Activated naive CD4-positive, alpha-beta T cell treated with Interleukin-2 at 50 U/mL for 16 hours (primary cell): ENCODE measurements at places on chromosomes 4 and X.

DNA sequence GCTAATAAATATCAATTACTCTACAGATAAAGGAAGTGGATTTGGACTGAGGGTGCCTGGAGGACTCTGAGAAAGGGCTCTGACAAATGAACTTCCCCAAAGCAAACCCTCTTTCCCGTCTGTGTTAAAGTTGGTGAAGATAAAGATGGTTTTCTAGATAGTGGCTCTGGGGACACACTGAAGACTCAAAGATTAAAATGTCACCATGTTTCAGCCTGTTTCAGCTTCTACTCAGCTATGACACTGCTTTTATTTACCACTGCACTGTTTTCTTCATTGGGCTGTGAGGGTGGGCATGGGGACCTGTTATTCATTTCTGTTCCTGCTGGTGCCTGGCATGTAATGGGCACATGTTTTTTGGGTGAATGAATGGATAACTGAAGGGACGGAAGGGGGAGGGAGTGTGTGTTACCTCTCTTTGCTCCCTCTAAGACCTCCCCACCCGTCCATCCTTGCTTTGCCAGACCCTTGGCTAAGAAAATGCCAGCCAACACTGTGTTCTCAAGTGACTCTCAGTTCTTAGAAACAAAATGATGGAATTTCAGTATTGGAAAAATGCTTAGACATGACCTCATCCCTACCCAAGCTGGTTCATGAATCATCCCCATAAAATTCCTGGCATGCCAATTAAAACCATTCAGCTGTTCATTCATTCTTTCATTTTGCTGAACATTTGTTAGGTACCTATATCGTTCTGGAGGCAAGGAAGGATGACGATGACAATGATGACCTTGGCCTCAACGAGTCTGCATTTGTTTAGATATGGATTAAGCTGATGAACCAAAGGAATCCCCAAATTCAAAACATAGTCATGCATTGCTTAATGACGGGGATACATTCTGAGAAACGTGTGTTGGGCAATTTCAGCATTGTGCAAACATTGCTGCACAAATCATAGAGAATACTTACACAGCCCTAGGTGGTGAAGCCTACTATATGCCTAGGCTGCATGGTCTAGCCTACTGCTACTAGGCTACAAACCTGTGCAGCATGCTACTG lies 13.4 kb upstream of the STK32B start:
- DNase-seq, result no peak

- no peak for DNase-seq
Observed at GRCh38 chrX:22542641-22543040, 269.9 kb downstream of the CBLL2 start.

DNA sequence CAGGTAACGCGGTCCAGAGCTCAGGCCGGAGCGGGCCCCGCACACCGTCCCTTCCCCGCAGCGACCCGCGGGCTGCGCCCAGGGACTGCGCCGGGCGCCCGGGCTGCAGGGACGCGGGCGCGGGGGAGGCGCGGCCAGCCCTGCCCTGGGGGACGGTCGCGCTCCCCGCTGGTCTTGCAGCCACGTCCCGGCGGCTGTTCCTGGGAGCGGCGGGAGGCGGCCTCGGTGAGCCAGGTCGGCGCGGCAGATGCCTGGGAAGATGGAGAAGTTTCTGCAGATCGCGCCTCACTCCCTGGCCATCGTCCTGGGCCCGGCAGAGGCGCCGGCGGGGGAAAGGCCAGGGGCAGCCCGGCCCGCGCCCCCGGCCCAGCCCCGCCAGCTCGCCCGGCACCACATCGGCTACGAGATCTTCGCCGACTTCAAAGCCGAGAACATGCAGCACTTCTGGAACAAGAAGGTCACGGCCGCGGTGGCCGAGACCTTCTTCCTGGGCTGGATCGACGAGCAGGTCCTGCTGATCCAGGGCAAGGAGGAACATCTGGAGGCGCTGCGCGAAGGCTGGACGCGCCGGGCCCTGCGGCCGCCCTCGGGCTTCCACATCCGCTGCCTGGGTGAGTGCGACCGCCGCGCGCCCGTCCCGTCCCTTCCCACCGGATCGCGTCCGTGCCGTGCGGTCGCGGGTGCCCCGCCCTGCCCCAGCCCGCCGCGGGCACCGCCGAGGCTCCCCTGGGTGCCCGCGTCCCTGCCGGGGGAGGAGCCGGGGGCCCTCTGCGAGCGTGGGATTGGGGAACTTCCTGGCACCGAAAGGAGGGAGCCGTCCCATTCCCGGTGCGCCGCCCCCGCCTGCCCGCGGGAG lies 107.4 kb upstream of the STOX2 start:
- DNase-seq, result no peak

GRCh38 chr4:41418444-41418843 lies 119.5 kb upstream of the LIMCH1 start:
- DNase-seq, result no peak

DNA sequence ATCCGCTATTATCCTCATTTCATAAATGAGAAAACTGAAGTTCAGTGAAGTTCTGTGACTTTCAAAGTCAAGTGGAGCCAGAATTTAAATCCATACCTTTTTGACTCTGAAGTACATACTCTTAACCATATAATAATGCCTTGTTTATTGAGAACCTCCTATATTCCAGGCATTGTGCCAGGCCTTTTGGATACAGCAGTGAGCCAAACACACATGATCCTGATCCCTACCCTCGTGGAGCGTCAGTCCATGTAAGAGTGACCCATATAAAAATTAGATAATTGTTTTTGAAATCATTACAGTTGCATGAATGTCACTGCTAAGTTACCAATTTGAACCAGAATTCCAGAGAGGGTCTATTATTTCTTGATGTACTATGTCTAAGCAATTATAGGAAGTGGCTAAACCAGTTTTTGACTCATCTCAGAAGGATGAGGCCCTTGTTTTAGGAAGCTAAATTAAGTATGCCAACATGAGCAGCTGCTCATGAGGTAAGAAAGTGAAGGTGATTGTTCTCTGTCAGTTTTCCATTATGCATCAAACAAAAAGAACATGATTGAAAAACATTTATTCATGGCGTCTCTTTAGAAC lies 289.5 kb downstream of the GLUD2 start:
- no peak for DNase-seq

DNA sequence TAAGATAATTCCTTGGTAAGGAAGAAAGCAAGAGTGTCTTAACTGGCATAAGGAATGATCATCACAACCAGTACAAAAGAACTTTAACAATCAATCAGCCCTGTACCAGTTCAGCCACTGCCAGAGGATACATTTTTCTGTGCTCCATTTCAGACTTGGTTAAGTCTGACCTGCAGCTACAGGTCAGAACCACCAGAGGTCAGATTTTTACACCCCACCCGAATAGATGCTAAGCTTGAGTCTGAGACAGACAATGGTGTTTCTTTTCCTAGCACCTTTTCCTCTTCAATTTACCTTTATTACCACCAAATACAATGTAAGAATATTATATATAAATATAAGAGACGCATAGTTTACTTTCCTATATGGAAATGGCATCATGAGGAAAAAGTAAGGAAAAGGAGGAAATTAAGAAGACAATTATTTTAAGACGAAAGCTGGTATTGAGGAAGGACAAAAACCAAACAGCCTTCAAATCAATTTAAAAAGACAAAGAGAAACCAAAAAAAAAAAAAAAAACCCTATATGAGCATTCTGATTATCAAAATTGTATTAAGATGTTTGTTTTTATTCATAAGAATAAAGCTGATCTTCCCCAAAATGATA lies 215.3 kb upstream of the TTC29 start:
- DNase-seq, result no peak

DNA sequence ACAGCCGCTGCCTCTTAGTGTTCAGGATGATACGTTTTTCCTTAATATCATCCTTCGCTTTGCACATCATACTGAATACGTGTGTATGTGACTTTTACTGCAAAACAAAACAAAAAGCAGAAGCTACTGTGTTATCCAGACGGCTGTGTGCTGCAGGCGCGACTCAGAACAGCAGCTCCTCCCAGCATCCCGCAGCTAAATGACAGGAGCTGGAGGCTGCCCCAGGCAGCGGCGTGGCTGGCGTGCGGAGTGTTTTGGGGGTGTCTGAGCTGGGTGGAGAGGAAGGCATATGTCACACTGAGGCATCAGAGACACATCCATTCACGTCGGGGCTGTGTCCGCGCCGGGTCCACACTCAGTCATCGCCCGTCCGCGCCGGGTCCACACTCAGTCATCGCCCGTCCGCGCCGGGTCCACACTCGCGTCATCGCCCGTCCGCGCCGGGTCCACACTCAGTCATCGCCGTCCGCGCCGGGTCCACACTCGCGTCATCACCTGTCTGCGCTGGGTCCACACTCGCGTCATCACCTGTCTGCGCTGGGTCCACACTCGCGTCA lies 16.6 kb downstream of the PCGF3 start:
- DNase-seq, result no peak

DNA sequence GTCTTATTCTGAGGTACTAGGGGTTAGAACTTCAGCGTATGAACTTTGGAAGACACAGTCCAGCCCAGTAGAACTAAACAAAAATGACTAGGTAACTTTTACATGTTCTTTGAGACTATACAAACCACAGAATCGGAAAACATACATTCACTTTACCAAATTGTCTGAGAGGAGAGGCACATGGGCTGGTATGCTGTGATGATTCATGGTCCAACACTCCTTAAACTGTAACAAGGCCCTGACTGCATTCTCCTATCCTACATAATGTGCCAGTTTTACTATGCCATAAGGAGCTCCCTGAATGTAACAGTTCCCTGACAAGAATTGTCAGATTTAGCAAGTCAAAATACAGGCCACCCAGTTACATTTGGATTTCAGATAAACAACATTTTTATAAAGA lies 640.0 kb downstream of the RAB28 start:
- DNase-seq, result no peak

DNA sequence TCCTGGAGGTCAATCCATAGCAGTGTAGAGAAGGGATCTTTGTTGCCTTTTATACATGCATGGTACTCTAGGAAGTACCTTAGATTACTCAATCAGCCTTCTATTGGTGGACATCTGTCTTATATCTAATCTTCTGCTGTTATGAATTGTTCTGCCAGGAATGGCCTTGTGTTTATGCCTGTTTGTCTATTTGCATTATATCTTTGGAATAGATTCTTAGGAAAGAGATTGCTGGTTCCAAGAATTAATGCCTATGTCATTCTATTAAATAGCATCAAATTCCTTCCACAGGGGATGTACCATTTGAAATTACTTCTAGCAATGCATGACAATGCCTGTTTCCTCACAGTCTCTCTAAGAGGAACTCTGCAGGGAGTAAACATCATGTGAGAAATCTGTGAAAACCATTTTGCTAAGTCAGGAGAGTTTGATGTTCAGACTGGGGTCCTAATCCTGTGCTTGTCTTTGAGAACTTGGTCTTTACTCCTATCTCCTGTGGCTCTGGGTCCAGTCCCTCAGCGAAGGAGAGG lies 42.5 kb downstream of the BEX3 start:
- DNase-seq, result no peak

GRCh38 chr4:70714079-70714887 lies 7.5 kb upstream of the RUFY3 start:
- DNase-seq, result no peak

DNA sequence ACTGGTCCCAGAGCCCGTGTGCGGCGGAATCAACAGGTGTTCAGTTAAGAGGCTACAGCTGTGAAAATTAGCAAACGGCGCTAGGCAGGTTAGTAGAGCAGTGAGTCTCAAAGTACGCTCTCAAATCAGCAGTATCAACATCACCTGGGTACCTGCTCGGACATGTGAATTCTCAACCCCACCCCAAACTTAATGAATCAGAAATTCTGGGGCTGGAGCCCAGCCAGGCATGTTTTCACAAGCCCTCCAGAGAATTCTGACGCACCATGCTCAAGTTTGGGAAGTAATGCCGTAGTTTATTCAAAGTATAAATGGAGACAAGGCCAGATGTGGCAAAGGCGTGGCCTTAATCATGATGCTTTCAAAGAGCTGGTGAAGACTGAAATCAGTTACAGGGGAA lies 58.2 kb upstream of the PTCHD1 start:
- no peak for DNase-seq

DNA sequence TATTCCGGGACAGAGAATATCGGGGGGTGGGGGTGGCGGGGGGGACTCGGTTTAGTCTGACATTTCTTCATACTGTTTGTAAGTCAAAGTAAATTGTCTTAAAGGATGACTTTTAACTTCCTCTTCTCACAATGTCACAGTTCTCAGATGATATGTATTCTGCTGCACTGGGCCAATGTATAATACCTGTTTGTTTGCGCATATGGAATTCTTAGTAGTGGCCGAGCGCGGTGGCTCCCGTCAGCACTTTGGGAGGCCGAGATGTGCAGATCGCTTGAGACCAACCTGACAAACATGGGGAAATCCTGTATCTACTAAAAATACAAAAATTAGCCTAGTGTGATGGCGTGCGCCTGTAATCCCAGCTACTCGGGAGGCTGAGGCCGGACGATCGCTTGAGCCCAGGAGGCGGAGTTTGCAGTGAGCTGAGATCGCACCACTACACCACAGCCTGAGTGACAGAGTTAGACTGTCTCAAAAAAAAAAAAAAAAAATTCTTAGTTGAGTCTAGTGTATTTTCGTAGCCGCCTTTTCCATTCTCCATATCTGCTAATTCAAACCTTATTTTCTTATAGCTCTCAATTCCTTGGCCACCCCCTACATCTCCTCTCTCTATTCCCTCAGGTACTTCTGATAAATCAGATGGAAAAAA lies 851 bp downstream of the POLR2B start:
- peak; percentile 57 for DNase-seq
